AG08395 (cell line): ENCODE measurements at places on chromosomes 7 and 10.

- DNase-seq = no peak
These were observed 11.3 kb downstream of the PPP1R3C start for GRCh38 chr10:91621483-91622113.

DNA sequence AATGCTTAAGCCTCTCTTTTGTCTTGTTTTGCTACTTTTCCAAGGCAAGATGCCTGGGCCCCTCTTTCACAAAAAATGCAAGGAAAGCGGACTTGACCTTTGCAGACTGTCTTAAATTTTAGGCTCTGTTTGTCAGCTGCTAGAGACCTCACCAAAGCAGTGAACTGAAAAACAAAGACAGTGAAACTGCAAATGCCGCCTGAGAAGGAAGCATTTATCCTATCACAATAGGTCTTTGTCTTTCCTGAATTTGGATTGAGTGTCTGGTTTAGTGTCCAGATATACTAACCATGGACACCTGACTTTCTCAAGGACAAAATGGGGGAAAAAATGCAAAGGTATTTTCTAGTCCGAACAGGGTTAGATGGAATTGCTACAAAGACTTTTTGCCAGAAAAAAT, 256.9 kb downstream of the INHBA start:
- no peak for DNase-seq

DNA sequence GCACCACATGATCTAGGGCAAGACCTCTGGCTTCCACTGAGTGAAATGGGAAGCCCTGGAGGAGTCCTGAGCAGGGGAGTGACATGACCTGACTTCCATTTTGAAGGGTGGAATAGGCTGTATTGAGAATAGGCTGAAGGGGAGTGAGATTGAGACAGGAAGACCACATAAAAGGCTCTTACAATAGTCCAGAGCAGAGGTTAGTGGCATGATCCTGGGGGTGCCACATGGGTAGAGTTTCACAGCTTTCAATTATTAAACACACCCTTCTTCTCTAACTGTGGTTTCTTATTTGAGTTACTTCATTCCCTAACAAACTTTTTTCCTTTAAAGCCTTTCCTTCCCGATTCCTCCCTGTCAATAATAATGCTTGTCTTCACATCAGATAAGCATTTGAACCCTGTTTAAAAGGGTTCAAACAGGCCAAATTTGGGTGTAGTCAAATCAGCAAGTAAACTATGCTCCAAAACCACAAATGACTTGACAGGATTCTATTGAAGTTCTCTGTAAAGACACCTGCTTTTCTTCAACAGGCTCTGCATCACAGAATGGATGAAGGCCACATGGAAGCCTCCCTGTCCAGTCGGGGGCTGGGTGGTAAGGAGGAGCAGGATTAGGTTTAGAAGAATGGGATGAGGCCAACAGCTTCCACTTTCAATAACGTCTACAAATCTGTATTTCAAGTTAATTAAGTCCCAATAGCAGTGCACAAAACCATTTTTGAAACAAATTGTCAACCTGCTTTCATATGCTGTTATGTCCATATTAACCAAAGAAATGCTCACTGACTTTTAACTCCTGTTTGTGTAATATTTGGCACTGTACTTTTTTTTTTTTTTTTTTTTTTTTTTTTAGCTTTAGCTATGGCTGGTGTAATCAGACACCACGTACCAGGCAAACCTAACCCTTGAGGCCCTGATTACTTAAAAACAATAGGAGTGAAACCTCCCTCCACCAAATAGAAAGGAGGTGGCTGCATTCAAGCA, 131.9 kb downstream of the NRCAM start:
- no peak for DNase-seq

- DNase-seq = no peak
These were observed 76.3 kb downstream of the FOXL3 start for GRCh38 chr7:366161-366803.

- no peak for DNase-seq
These were observed 21.7 kb downstream of the IMPDH1 start for GRCh38 chr7:128388145-128388485.

- DNase-seq = no peak
These were observed 75.9 kb upstream of the HGF start for GRCh38 chr7:81845744-81846241.

DNA sequence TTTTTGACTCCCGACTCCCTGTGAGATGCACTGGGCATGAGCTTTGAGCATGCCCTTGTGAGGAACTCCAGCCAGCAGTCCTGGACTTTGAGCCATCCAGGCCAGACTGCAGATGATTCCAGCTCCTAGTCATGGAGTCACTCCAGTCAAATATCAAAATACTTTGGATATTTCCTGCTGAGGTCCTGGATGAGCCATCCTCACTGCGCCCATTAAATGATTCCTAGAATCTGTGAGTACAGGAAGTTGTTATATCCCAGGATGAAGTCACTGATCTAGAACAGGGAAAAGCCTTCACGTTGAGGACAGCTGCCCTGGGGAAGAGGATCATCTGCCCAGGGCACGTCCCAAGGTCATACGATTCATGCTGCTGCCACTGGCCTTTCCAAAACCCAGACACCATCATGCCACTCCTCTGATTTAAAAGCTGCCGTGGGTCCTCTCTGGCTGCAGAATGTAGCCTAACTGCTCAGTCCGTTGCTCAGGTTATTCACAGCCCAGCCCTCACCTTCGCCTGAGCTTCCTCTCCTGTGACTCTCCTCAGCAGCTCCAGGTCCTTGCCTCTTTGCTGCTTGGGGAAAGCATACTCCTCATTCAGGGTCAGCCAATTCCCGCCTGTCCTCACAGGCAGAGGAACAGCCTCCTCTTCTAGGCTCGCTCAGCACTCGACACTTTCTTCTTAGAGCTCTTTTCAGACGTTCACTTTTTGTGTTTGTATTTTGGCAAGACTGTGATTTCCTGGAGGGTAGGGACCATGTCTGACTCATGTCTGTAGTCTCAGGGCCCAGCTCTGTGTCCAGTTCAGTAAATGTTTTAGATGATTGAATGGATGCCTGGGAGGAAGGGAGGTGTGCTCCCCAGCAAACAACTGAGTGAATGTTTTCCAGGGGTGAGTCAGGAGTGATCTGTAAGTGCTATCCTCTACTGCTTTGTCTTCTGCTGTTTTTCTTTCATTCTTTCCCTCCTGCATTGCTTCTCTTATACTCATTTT, 157.8 kb downstream of the SNX10 start:
- peak; percentile 54 for DNase-seq

DNA sequence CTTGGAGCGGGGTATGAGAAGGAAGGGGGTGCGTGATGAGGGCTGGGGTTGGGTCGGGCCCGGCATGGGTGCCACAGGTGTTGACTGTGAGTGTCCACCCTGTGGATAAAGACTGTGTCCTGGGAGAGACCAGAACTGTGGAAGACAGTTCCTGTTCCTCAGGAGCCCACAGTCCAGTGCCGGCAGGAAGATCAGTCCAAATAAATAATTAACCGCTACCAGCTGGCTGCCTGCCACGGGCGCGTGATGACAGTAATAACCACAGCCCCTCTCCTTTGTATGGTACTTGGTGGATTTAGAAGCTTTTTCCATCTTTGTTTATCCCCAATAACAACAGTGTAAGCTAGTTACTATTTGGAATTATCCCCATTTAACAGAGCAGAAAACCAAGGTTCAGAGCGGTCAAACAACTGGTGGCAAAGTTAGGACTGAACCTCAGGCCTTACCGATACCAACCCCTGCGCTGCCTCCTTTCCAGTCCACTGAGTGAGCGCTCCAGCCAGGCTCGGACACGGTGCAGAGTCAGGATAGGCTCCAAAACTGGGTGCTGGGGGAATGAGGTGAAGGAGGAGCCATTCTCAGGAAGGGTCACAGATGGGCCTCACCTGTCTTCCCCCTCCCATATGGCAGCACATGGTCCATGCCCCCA, 5.1 kb downstream of the ZMIZ1 start:
- peak; percentile 32 for DNase-seq

DNA sequence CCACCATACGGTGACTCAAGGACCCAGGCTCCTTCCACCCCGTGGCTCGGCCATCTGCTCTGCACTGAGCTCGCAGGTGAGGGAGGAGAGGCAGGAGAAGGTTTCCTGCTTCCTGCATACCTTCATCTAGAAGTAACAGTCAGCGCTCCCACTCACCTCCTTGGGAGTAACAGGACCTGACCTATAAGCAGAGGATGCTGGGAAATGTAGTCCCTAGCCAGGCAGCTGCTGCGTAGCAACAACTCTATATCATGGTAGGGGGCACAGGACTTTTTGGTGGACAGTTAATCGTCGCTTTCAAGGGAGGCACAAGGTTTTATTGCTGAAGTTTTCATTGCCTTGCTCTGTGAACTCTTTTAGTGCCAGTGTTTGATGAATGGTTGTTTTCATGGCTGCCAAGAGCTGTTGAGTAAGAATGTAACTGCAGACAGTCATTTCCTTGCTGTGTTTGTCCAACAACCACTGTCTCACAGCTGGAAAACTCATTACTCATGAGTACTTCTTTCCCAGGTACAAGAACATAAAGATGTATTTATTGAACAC, 10.2 kb upstream of the ZFYVE27 start:
- DNase-seq = peak; percentile 70

GRCh38 chr10:71627230-71627939, 92.2 kb downstream of the C10orf105 start:
- no peak for DNase-seq

DNA sequence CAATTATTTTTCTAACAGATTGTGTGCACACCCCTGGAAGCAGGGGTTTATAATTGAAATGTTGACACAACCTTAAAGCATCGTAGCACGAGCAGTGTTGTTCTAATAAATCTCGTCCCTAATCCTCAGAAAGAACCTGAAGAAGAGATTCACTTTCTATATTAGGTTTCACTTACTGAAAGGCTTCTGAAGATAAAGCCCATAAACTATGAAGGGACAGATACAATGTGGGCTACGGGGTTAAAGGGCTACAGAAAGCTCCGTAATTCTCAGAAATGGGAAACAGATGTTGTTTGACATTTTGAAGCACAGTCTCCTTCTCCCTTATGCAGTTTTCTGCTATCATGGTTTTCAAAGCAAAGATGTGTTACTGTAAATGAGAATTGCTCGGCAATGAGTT, 479.6 kb downstream of the GATA3 start:
- DNase-seq = no peak

DNA sequence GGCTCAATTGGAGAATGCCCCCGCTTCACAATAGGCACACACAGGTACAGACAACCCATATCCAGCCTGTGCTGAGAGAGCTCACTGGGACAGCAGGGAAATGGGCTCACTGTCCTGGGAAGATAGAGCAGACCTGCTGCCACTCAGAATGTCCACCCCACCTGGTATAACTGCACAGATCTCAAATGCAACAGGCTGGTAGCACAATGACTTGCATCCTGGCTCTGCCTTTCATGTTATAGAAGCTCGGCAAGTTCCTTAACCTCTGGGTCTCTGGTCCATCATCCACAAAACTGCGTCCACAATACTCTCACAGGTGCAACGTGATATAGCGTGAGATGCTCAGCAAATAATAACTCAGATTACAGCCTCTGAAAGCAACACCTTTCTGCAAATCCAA, 295.4 kb downstream of the GRID1 start:
- no peak for DNase-seq

DNA sequence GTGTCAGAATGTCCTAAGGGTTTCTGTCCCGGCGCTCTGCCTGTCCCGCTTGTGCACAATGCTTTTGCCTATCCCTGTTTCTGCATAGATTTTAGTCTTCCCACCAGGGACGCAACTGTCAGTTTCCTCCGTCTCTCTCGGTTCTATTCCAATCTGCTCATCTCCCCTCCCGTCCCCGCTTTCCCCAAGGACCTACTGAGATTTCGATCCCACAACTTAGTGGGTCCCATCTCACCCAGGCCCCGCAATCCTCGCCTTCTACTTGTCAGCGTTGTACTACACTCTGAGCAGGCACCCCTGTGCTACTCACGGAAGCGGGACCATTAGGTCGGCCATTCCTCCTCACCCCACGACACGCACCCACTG, 519 bp upstream of the ZNF655 start:
- peak; percentile 14 for DNase-seq

- no peak for DNase-seq
These were observed 67.7 kb downstream of the ELAPOR2 start for GRCh38 chr7:86991771-86992191.

DNA sequence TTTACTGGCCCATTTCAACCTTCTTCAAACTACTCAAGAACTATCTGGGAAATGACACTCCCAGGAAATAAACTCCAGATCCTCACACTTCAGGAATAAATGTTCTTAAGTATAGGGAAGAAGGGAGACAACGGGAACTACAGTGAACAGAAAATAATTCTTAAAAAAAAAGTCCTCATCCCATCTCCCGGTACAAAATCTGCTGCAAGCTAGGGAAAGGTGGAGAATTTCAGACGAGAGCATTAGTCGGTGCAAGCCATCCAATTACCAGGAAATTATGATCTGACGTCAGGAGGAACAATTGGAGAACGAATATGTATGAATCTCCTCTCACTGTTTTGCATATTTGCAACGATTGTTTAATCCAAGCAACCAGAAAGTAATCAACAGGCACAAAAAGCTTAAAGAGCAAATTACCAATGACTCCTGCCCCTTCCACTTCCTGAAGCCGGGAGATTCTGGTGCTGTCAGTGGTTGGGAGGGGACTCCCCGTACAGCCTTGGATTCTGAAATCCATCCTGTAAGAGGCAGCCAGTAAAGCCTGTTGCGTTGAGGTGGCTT, 15.1 kb upstream of the GATA3 start:
- no peak for DNase-seq

GRCh38 chr10:69278446-69278963, at the start of gene HK1:
Gene HK1 (plus strand): TSS chr10:69278496.
- no peak for DNase-seq

GRCh38 chr7:27300421-27300820, 57.8 kb downstream of the EVX1 start:
- no peak for DNase-seq

GRCh38 chr7:79282882-79283602, 170.4 kb downstream of the MAGI2 start:
- peak; percentile 26 for DNase-seq

DNA sequence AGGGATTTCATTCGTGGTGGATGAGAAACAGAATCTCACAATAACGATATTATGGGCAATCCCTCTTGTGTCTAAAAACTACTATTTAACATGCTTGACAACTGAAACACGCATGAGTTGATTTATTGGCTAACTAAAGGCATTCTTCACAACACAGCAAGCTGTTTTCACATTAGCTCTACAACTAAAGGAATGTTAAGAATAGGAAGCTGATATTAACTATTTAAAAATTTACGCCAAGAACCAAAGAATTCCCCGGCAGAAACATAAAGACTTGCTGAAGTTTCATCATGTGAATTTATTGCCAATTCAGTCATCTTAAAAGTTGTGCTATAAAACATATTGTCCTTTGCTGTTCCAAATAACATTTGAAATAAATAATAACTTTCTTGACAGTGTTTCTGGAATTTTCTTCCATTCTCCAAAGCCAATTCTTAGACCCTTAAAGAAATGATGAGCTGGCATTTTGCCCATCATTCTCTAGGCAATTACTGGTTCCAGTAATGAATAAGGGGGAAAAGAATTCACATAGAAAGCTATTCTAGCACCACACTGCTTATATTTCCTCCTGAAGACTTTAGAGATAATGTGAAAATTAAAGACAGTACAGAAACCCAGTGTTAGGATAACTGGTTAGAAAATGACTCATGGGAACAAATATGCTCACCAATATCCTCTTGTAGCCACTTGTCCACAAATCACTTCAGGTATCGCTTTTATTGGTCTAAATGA, 233.1 kb downstream of the PARD3 start:
- DNase-seq = peak; percentile 37

GRCh38 chr10:86899132-86899531, 58.3 kb downstream of the MMRN2 start:
- no peak for DNase-seq
